ENCODE measurements at places on chromosomes 12 and 14. TPM values are rescaled to one million over a fixed set of nuclear protein-coding genes. Genes with fewer than 3 reads are reported as not detected.

The CBLN3 gene
- 2.6 TPM for polyA plus RNA-seq

The LMNTD1 gene
- polyA plus RNA-seq: not detected

The ADSS1 gene
- 71.5 TPM for polyA plus RNA-seq

The NFE2 gene
- polyA plus RNA-seq: 1.7 TPM

The ETFBKMT gene
- 3.0 TPM for polyA plus RNA-seq

DNA sequence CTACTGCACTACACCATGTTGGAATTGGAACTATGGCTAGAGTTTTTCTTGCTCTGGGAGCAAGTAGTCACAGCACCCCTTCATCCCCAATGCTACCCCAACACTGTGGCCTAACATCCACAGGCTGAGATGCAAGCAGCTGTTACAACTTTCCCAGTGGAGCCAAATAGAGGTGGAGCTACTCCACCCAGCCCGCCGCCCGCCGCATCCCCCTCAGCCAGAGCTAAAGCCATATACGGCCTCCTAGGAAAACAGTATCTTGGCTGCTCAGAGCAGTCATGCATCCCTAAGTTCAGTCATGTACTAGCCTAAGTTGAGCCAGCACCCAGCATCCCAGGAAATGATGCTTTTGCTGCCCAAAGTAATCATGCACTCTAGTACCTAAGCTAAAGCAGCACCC, 17.2 kb upstream of the GARIN2 start:
- DNase-seq: no peak

DNA sequence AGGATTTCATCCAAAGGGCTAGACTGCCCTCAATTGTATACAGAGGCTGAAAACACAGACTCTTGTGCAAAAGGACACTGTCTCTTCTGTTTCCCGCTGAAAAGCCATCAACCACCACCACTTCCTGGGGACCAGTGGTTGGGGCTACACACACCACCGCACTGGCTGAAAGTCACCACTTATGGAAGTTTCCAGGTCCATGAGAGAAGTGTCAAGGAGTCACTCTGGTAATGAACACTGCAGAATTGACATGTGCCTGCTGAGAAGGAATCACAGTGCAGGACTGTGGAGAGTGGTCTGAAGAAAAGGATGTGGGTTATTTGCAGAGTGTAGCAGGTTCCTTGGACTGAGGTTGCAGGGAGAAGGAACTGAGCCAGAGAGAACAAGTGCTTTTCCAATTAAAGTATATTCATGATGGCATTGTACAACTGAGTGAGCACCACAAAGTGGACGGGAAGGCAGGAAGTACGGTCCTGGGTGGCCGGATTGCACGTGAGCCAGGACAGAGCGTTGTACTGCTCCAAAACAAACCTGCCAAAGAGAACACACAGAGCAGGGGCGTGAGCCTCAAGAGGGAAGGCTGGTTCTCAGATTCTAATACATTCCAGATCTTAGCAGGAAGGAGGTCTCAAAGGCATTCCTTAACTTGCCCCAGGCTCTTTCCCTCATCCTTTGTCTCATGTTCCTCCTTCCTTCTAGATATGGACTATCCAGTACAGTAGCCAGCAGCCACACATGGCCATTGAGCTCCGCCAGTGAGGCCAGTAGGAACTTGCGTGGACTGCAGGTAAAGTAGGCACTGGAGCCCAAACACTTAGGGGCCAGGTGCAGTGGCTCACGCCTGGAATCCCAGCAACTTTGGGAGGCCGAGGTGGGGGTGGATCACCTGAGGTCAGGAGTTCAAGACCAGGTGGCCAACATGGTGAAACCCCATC, 316.4 kb downstream of the MED13L start:
- peak; percentile 24 for DNase-seq

GRCh38 chr14:76908834-76909233, 82.6 kb downstream of the LRRC74A start:
- no peak for DNase-seq

GRCh38 chr14:106826833-106827369, 1300.5 kb downstream of the TMEM121 start:
- DNase-seq: no peak

DNA sequence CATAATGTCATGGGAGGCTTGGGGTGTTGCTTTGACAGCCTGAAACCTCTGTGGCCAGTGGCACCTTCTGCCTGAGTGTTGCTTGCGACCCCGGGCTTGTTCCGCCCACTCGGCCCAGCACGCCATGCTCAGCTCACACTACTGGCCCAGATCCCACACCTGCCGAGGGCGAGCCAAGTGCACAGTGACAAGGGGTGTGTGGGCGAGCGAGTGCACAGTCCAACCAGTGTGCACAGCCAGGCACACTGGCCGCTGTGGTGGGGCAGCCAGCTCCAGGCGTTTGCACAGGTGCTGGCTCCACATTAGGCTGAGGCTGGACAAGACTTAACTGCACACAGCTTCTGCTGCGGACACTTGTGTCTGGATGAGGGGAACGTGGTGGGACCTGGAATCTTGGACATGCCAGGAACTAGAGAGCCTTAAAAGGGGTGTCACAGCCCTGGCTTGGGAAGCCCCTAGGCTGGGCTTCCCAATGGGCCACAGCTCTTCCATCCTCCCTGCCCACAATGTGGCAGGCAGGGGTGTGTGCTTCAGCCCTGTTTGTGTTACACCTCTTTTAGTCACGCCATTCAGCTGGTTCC, 609.2 kb upstream of the FOXG1 start:
- no peak for DNase-seq

- DNase-seq: no peak
Observed at GRCh38 chr12:90512518-90512917, 442.5 kb downstream of the CCER1 start.

- DNase-seq: peak; percentile 10
Observed at GRCh38 chr12:119375075-119375882, 40.8 kb downstream of the CCDC60 start.

DNA sequence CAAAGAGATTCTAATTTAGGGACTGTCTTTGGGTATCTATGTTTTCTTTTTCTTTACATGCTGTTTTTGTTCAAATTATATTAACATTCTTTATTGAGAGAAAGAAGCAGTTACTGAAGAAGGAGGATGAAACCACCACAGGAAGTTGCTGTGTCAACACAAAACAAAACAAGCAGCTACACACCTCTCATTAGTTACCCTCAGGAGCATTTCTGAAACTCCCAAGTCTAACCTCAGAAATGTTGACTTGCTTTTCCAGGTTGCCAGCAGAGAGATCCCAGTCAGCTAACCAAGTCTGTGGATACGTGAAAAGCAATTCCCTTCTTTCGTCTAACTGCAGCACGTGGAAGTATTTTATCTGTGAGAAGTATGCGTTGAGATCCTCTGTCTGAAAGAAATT, 33.5 kb downstream of the CLEC1A start:
- DNase-seq: no peak
